ENCODE measurements at places on chromosomes 3 and 15.

DNA sequence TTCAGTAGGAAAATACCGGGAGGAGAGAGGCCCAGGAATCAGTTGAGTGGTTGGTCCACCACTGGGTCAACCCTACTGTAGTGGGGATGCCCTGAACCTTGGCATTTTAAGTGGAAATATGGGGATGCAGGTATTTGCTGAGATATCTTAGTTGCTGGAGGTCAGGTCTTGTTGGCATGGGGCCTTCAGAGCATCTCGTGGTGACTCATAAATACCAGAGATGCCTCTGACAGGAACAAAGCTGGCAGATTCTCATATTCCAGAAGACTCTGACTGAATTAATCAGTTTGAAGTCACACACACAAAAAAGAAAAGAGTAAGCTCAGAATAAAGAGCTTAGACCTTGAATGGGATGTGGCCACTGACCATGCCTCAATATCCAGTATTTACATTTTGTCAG, 91.6 kb downstream of the CACNA2D3 start:
- DNase-seq = no peak

GRCh38 chr15:98865397-98866339, 141.9 kb downstream of the PGPEP1L start:
- DNase-seq = peak; percentile 72

DNA sequence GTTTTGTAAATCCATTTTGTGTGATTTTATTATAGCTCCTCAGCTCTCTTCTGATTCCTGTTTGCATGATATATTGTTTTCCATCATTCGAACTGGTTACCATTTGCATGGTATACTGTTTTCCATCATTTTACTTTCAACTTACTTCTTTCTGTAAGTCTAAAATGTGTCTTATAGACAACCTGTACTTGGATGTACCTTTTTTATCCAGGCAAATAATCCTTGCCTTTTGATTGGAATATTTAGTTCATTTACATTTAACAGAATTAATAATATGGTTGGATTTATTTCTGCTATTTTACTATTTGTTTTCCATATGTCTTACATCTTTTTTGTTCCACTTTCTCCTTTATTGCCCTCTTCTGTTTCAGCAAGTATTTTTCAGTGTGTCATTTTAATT, 62.8 kb downstream of the CHD2 start:
- DNase-seq = no peak

DNA sequence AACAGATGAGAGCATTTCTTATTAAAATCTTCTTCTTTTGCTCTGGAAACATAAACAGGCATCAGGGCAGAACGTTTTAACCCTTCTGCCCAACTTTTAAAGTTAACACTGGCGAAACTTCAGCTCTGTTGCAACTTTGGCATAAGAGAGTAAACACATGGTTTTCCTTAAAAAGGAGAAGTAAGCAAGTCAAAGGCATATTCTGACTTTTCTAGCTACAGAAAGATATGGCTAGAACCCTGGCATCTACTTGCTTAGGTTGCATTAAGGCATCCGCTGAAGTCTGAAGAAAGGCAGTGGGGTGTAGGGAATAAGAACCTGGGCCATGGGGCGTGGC, 13.3 kb upstream of the IL16 start:
- DNase-seq = no peak

DNA sequence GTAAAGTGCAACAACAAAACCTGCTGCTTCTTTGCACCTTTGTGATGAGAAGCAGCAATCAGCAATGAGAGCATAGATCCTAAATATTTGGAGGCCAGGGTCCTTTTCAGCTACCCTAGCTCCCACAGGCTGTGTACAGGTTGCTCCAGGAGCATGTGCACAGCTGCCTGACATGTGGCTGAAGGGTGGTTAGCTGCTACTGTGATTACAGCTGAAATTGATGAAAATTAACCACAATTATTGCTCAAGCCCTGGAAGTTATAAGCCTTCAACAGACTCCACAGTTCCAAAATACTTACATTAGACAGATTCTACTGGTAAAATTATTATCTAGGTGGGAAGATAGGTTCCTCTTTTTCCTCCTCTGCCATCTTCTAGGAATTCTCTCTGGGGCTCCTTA, 28.5 kb downstream of the COMMD2 start:
- DNase-seq = no peak

DNA sequence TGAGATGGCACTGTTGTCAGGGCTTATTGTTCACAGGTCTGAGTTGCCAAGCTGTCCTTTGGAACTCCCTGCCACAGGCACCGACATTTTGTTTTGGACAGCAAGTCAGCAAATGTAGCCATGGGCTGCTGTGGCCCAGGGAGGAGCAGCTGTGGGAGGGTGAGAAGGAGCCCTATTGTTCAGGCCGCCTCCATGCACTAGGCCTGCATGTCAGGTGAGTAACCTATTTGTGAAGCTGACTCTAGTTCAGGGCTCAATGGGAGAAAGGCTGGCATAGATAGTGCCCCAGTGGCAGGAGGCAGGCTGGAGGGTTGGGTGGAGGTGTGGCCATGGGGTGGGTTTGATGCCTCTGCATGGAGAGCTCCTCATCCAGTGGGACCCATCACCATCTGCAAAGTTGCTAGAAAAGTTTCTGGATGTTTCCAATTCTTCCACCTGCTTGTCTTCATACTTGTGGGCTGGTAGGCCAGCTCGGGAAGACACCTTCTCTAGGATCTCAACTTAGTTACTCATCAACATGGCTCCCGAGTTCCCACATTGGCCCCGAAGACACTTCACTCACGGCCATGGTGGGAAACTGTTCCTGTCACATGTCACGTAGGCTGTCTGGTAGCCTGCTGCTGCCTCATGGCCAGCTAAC, 19.5 kb downstream of the AMOTL2 start:
- no peak for DNase-seq

DNA sequence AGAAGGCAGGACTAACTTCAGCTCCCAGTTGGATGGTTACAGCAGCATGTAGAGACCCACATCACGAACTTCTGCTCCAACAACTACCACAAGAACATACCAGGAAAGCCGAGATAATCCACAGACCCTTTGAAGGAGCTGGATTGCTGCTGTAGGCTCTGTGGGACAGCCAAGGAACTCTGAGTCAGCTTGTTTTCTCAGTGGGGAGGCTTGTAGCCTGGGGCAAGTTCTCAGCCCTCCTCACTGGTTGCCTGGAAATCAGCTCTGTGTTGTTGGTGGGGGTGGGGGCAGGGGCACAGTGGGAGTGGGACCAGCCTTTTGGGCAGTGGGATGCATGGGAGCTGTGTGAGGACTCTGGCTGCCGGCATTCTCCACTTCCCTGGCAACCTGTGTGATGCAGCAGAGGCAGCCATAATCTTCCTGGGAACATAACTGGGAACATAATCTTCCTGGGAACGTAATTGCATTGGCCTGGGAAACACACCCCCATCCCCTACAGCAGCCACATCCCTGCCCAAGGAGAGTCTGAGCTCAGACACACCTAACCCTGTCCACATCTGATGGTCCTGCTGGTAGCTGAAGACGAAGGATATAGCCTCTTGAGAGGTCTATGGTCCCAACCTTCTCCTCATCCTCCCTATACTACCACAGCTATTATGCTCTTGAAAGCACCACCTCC, 153.1 kb downstream of the PEAK1 start:
- DNase-seq = no peak

DNA sequence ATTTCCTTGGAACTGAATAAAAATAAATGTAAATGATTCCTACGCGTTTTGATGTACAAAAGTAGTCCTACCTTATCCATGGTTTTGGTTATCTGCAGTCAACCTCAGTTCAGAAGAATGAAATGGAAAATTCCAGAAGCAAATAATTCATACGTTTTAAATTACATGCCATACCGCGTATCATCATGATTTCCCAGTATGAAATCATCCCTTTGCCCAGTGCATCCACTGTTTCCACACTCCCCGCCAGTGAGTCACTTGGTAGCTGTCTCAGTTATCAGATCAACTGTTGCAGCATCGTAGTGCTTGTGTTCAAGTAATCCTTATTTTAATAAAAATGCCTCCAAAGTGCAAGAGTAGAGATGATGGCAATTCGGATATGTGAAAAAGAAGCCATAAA, 9.1 kb upstream of the MFSD1 start:
- no peak for DNase-seq

DNA sequence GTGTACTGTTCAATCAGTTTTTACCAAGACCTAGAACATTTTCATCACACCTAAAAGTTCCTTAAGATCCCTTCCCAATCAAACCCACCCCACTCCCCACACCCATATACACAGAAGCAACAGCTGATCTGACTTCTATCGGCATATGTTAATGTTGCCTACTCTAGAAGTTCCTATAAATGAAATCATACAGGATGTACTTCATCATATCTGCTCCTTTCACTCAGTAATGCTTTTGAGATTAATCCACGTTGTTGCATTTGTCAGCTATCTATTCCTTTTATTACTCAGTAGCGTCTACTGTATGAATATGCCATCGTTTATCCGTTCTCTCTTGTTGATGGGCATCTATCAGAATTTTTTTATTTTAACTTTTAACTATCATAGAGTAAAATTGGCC, 14.3 kb upstream of the FILIP1L start:
- no peak for DNase-seq

- DNase-seq = no peak
Observed at GRCh38 chr3:22568285-22568684, 634.8 kb upstream of the UBE2E2 start.

GRCh38 chr3:107345822-107346405, 31.3 kb upstream of the CCDC54 start:
- no peak for DNase-seq

- DNase-seq = no peak
Observed at GRCh38 chr3:12870942-12871341, 29.6 kb upstream of the RPL32 start.

DNA sequence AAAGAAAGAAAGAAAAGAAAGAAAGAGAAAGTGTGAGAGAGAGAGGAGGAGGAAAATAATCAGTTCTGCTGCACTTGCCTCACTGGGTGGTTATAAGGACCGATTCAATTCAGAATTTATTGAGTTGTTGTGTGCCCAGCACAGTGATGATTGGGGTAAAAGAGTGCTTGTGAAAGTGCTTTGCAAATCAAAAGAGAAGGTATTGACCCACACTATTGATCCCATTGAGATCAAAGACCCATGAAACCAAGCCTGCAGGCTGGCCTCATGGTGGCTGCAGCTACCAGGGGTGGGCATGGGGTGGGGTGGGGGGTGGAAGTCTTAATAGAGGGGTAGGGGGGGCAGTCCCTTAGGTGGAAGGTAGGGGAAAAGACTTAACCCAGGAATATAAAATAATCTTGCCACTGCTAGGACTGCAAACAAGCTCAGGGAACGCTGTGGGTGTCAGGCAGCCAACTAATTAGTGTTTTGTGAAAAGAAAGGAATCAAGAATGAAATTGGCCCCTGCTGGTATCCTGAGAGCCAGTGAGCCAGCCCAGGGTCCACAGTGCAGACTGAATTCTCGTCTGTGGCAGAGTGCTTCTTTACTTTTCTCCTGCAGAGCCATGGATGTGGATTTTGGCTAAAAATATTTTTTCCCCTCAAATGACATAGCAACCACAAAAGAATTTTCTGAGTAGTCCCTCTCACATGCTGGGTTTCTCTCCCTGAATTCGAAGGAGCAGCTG, 34.2 kb downstream of the CLEC3B start:
- DNase-seq = no peak

- DNase-seq = no peak
Observed at GRCh38 chr3:127456471-127457093, 134.0 kb downstream of the TPRA1 start.

DNA sequence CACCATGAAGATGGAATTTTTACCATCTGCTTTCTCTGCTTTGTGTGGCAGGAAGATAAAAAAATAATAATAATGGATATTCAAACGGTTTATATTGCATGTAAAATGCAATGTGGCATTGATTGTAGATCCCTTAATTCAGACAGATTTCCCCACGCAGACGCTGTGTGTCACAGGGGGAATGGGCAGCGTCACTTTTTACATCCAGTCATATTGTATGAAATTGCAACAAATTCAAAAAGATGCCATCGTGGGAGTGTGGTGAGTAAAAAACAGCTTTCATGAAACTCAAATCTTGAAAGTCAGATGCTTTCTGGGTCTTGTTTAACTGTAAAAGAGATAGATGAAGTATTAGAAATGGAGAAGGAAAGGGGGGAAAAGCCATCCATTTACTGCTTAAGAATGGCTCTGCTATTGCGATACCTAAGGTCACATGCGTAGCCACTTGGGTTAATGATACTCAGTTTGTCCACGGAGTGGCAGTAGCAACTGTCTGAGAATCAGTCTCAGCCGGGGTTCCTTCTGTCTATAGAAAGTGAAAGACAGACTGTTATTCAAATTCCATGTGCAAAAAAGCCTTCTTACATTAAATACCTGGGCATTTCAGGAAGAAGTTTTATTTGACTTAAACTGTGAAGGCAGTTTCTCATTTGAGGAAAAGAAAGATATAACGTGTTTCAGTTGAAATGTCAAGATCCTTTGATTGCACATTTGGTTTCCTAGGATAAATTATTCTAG, 28.5 kb downstream of the BTD start:
- peak; percentile 57 for DNase-seq

GRCh38 chr3:190150681-190151080, 30.0 kb upstream of the P3H2 start:
- DNase-seq = no peak

DNA sequence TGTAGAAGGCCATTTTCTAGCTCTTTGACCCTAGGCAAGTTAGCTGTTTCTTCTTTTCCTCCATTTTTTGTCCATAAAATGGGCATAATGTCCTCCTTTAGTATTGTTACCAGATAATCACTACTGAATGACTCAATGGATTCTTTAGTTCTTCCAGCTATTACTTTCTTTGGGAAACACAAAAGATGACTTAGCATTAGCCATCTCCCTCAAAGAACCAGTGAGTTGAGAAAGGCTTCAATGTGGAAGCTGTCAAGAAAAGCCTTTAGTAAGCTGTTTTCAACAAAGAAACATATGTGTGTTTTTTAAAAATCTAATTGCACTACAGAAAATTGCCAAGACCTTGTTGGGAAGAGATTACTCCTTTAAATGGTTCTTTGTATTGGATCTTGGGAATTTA, 135.7 kb downstream of the SLC9A9 start:
- DNase-seq = no peak

GRCh38 chr3:95134693-95135413, 1072.0 kb downstream of the NSUN3 start:
- DNase-seq = no peak

DNA sequence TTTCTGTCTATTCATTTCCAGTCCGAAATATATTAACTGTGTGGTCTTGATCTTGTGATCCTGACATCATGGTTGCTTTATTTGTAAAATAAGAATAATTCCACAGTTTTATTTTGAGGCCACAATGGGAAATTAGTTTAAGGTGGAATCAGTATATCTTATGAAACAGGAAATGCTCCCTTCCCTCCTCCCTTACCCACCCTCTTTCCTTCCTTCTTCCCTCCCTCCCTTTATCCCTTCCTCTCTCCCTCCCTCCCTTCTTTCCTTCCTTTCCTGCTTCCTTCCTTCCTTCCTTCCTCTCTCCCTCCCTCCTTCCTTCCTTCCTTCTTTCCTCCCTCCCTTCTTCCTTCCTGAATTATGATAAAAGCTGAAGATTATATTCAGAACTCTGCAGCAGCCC, 452.3 kb downstream of the NAALADL2 start:
- DNase-seq = no peak

- no peak for DNase-seq
Observed at GRCh38 chr3:41363830-41364523, 164.7 kb downstream of the CTNNB1 start.

GRCh38 chr15:75961331-75961730, 50.9 kb downstream of the NRG4 start:
- no peak for DNase-seq

All from stimulated activated naive CD8-positive, alpha-beta T cell treated with anti-CD3 and anti-CD28 coated beads, Interleukin-15, Interleukin-2, amounts not matched to agents 100 U/mL and 50 U/mL, for 24 hours (primary cell).